Activated CD8-positive, alpha-beta memory T cell treated with anti-CD3 and anti-CD28 coated beads, Interleukin-2, amount 10 ng/mL, durations not matched to agents 7 days and 5 days (primary cell): ENCODE measurements at places on chromosomes 2 and 18.

- H3K4me3 ChIP-seq, result no peak overlapping the region
- no peaks in the 10 kb centered on the region for H3K4me1 ChIP-seq
- H3K36me3 ChIP-seq, result no peaks in the 10 kb centered on the region
- H3K27me3 ChIP-seq, result no peaks in the 10 kb centered on the region
Measured at GRCh38 chr2:123840016-123840415, 185.1 kb upstream of the CNTNAP5 start.

- H3K36me3 ChIP-seq, result no peaks in the 10 kb centered on the region
- DNase-seq, result no peak
- H3K27ac ChIP-seq, result no peak overlapping the region
Measured at GRCh38 chr18:7937268-7937667, 370.2 kb downstream of the PTPRM start.

DNA sequence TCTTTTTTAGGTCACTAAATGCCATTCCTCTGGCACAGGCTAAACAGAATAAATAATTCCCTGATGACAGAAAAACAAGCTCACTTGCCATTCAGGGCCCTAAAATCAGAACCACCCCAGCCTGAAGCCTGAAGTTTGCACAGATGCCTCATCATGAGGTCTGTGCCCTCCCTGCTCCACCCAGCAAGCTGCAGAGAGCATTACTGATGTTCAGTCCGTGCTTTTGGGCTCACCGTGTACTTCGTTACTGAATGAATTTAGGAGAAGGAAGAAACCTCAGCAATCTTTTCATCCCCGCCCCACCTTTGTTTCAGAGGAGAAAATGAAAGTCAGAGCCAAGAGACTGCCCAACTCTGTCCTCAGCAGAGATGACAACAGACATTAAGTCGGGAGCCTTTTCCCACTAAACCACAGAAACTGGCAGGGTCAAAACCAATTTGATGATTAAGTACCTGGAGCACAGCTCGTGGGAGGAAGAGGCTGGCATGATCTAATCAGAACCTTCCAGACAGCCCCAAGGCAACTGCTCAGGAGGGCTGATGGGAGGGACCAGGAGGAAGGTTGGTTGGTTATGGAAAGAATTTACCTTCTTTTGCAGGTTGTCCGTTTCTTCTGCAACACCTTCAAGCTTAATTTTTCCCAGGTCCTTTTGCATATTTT, 122.7 kb downstream of the LAMA1 start:
- no peaks in the 10 kb centered on the region for H3K27me3 ChIP-seq
- H3K36me3 ChIP-seq, result no peaks in the 10 kb centered on the region
- no peak overlapping the region for H3K27ac ChIP-seq
- no peak overlapping the region for H3K4me3 ChIP-seq

DNA sequence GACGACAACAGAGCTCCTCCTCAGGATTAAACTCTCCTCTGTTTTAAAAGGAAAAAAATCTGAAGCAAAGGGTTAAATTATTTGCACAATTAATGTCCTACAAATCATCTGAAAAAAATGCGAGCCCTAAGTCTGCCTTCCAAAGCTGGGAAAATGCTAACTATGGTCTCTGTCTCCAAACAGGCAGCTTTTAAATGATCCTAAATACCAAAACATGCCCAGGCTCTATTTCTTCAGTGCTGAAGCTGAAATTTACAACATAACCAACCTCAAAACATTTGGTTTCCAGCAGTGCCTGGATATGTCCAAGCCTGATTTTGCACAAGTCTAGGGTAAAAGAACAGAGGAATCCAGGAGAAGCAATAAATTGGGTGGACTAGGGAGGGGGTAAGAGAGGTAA, 57.2 kb downstream of the LBH start:
- DNase-seq, result no peak
- no peak overlapping the region for H3K27ac ChIP-seq

- no peaks in the 10 kb centered on the region for H3K27me3 ChIP-seq
- H3K27ac ChIP-seq, result no peak overlapping the region
- no peak for DNase-seq
- no peaks in the 10 kb centered on the region for H3K36me3 ChIP-seq
- H3K4me3 ChIP-seq, result no peak overlapping the region
Measured at GRCh38 chr2:43074592-43075053, 151.8 kb downstream of the ZFP36L2 start.

GRCh38 chr18:75163736-75164135, 45.2 kb downstream of the PTGR3 start:
- H3K36me3 ChIP-seq, result no peaks in the 10 kb centered on the region
- H3K4me1 ChIP-seq, result peaks cover 8% of the 10 kb centered on the region
- H3K4me3 ChIP-seq, result no peak overlapping the region
- DNase-seq, result no peak
- peaks cover 8% of the 10 kb centered on the region for H3K27me3 ChIP-seq
- H3K27ac ChIP-seq, result no peak overlapping the region

- H3K27ac ChIP-seq, result no peak overlapping the region
- no peaks in the 10 kb centered on the region for H3K4me1 ChIP-seq
- H3K4me3 ChIP-seq, result no peak overlapping the region
- no peaks in the 10 kb centered on the region for H3K27me3 ChIP-seq
Measured at GRCh38 chr2:238247841-238248453, 8.1 kb upstream of the HES6 start.

- no peak overlapping the region for H3K27ac ChIP-seq
- no peaks in the 10 kb centered on the region for H3K4me1 ChIP-seq
- H3K27me3 ChIP-seq, result no peaks in the 10 kb centered on the region
- H3K36me3 ChIP-seq, result no peaks in the 10 kb centered on the region
- H3K4me3 ChIP-seq, result no peak overlapping the region
Measured at GRCh38 chr2:31049916-31050588, 88.2 kb downstream of the GALNT14 start.

DNA sequence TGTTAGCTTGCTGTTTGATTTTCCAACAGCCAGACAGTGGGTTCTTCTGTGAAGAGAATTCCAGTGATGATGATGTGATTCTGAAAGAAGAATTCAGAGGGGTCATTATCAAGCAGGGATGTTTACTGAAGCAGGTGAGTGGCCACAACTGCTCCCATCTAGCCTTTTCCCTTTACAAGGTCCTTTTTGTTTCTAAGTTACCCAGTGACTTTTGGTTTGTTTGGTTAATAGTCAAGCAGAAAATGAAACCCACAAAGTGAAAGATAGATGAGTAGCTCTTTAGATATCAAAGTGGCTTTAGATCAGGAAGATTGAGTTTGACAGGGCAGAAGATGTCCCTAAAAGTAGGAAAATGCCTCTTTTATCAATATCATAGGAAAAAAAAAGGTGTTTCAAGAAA, 23.3 kb downstream of the PLEK start:
- peak overlapping the region; percentile 81 for H3K27ac ChIP-seq
- H3K36me3 ChIP-seq, result peaks cover 51% of the 10 kb centered on the region
- H3K4me3 ChIP-seq, result peak overlapping the region; percentile 17
- H3K4me1 ChIP-seq, result peaks cover 53% of the 10 kb centered on the region
- no peak for DNase-seq

DNA sequence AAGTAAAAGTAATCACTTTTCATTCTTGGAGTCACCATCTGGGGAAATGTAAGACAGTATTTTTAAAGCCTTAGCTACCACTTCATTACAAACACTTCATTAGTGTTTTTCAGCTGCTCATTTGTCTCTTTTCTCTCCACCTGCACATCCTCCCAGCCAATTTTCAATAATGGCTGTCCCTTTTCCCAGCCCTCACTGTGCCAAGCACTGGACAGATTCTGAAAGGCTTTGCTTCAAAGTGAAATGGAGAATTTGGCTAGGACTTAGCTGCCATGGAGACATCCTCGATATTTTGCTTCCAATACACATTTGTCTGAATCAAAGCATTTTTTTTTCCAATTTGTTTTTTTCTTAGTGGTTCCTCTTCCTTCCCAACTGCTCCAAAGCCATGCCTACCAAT, 272.4 kb upstream of the NRXN1 start:
- H3K4me3 ChIP-seq, result no peak overlapping the region
- DNase-seq, result no peak
- H3K27ac ChIP-seq, result no peak overlapping the region

- H3K36me3 ChIP-seq, result no peaks in the 10 kb centered on the region
- H3K27ac ChIP-seq, result no peak overlapping the region
- no peak for DNase-seq
- no peak overlapping the region for H3K4me3 ChIP-seq
Measured at GRCh38 chr2:146228020-146228393, 1616.8 kb upstream of the ACVR2A start.

- peaks cover 4% of the 10 kb centered on the region for H3K36me3 ChIP-seq
- no peak for DNase-seq
- H3K4me3 ChIP-seq, result no peak overlapping the region
- H3K27ac ChIP-seq, result no peak overlapping the region
Measured at GRCh38 chr2:46383784-46384456, 86.7 kb downstream of the EPAS1 start.

DNA sequence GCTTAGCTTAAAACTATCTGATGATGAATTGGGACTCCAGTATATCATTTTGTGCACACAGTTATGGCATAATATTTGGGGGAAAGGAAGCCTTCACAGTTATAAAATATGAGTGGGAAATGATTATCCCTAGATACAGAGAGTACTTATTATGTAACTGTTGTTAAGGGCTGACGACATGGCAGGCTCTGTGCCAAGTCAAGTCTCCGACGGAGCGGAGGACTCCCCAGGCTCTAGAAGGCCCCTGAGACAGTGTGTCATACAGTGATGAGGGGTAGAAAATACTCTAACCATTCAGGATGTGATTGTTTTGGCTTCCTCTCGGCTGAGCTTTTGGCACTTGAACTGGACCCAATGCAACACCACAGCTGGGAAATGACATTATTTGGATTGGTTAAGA, 211.8 kb downstream of the SLC8A1 start:
- no peaks in the 10 kb centered on the region for H3K4me1 ChIP-seq
- no peaks in the 10 kb centered on the region for H3K27me3 ChIP-seq
- no peak for DNase-seq
- no peak overlapping the region for H3K4me3 ChIP-seq
- H3K27ac ChIP-seq, result no peak overlapping the region

GRCh38 chr18:63890950-63891304, 3.4 kb downstream of the SERPINB2 start:
- H3K4me1 ChIP-seq, result no peaks in the 10 kb centered on the region
- no peak overlapping the region for H3K27ac ChIP-seq
- H3K27me3 ChIP-seq, result peaks cover 15% of the 10 kb centered on the region
- H3K36me3 ChIP-seq, result no peaks in the 10 kb centered on the region
- no peak for DNase-seq
- H3K4me3 ChIP-seq, result no peak overlapping the region

DNA sequence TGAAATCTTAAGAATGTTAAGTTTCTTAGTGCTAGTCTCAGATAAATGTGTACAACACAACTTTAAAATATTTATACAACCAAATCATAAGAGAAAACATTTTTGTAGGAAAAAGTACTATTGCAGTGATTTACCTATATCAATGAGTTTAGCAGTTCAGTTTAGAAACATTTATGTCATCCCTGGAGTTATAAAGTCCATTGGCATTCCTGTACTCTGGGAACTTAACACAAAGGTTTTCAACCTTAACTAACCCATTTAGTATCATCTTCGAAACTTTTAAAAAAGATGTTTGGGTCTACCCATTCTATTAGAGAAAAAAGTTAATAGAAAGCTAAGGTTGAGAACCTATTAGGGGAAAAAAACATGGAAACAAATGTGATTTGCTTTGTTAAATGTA, 10.9 kb downstream of the AFTPH start:
- H3K4me3 ChIP-seq, result no peak overlapping the region
- peaks cover 61% of the 10 kb centered on the region for H3K4me1 ChIP-seq
- H3K27me3 ChIP-seq, result no peaks in the 10 kb centered on the region
- peaks cover 13% of the 10 kb centered on the region for H3K36me3 ChIP-seq
- H3K27ac ChIP-seq, result no peak overlapping the region

DNA sequence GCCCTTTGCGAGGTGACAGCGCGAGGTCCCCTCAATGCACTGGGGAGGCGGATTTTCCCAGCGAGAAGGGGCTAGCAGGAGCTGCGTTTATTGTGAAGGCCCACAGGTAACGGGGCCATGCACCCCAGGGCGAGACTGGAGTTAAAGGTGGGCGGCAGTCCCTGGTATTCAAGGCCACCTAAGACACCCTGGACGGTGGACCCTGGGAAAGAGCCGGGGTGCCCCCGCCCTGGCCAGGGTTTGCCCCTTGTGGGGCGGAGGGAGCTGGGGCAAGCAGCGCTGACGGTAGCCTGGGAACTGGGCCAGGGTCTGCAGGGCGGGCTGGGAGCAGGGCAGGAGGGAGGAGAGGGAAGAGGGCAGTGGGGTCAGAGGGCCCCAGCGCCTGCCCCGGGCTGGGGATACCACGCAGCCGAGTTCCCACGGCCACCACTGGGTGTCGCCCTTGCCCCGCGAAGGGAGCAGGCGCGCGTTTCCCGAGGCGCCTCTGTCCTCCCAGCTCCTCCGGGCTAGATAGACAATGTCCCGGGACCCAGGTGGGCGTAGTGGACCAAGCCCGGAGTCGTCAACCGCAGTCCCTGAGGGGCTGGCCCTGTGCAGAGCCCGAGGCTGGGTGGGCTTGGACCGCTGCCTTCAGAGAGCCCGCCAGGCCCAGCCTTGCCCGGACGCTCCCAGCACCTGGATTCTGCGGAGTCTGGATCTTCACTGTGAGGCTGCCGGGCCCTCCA, 80.2 kb downstream of the SMAD4 start:
- no peak overlapping the region for H3K4me3 ChIP-seq
- H3K4me1 ChIP-seq, result peaks cover 21% of the 10 kb centered on the region
- no peaks in the 10 kb centered on the region for H3K27me3 ChIP-seq
- DNase-seq, result peak; percentile 71
- H3K36me3 ChIP-seq, result peaks cover 11% of the 10 kb centered on the region
- H3K27ac ChIP-seq, result no peak overlapping the region

DNA sequence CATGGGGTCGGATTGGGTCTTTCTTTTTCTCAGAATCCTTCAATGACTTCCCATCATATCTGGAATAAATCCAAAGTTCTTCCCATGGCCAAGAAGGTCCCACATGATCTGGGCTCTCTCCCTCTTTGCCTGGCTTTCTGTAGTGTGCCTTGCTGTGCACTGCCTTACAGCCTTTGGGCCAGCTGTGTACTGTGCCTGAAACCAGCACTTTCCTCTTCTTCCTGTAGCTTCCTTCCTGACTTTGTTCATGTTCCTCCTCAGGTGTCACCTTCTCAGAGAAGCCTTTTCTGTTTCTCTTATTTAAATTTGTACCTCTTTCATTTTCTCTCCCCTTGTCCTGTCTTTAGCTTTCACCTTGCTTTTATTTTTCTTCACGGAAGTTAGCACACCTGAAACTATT, 4.3 kb upstream of the CDCA7 start:
- DNase-seq, result no peak
- peaks cover 42% of the 10 kb centered on the region for H3K27me3 ChIP-seq
- H3K4me3 ChIP-seq, result no peak overlapping the region

GRCh38 chr2:31675485-31675901, 94.8 kb upstream of the SRD5A2 start:
- H3K4me3 ChIP-seq, result no peak overlapping the region
- H3K4me1 ChIP-seq, result no peaks in the 10 kb centered on the region
- H3K27me3 ChIP-seq, result peaks cover 14% of the 10 kb centered on the region
- DNase-seq, result no peak

DNA sequence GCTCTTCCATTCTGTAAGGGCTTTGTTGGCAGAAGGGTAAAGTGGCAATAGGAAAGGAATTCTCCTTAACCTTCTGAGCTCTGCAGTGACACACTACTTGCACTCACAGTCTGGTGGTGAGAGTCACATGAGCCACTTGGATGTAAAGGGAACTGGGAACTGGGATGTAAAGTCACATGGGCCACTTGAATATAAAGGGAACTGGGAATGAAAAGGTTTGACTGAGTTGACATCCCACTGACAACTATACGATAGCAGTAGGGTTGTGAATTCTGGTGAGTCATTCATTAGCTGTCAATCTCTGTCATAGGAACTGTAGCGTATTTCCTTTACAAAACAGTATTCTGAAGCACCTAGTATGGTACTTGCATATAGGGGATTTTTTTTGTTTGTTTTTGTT, 5.5 kb downstream of the RPE start:
- H3K27me3 ChIP-seq, result no peaks in the 10 kb centered on the region
- H3K36me3 ChIP-seq, result peaks cover 53% of the 10 kb centered on the region
- no peak for DNase-seq
- H3K4me3 ChIP-seq, result no peak overlapping the region

- H3K27ac ChIP-seq, result no peak overlapping the region
- peaks cover 46% of the 10 kb centered on the region for H3K27me3 ChIP-seq
- no peak for DNase-seq
- H3K4me3 ChIP-seq, result no peak overlapping the region
Measured at GRCh38 chr2:65388596-65389390, 43.6 kb downstream of the SPRED2 start.
